ENCODE measurements at places on chromosomes 6 and 20. TPM values are rescaled to one million over a fixed set of nuclear protein-coding genes. Genes with fewer than 3 reads are reported as not detected.

The EPPIN gene
- not detected for total RNA-seq

The HEY2 gene
- total RNA-seq: 0.28 TPM

The C6orf132 gene
- 1.2 TPM for total RNA-seq

The ACTL10 gene
- 2.7 TPM for total RNA-seq

The JPH2 gene
- total RNA-seq: 0.96 TPM

The OR2J3 gene
- total RNA-seq: not detected

The SOBP gene
- 11.6 TPM for total RNA-seq

The PLEKHG1 gene
- 1.5 TPM for total RNA-seq

The HSPA1L gene
- total RNA-seq: 1.3 TPM

The NCOA5 gene
- total RNA-seq: 15.7 TPM

The GTSF1L gene
- total RNA-seq: not detected

The SIRPD gene
- total RNA-seq: not detected

The CST2 gene
- 6.9 TPM for total RNA-seq

The CTAGE9 gene
- total RNA-seq: not detected

The SCUBE3 gene
- 26.5 TPM for total RNA-seq

The TFAP2A gene
- not detected for total RNA-seq

The PSORS1C2 gene
- not detected for total RNA-seq

The ELOVL4 gene
- 6.2 TPM for total RNA-seq

The JAG1 gene
- 117 TPM for total RNA-seq

The WFDC12 gene
- total RNA-seq: 0.28 TPM

The DDO gene
- 2.8 TPM for total RNA-seq

The EYA2 gene
- total RNA-seq: 0.28 TPM

The CGA gene
- total RNA-seq: 0.28 TPM

The KCNG1 gene
- 13.5 TPM for total RNA-seq

The GSTA3 gene
- total RNA-seq: not detected

The CST7 gene
- not detected for total RNA-seq

Measured in regular cardiac myocyte (primary cell).